ENCODE measurements at places on chromosomes 16 and 17.

DNA sequence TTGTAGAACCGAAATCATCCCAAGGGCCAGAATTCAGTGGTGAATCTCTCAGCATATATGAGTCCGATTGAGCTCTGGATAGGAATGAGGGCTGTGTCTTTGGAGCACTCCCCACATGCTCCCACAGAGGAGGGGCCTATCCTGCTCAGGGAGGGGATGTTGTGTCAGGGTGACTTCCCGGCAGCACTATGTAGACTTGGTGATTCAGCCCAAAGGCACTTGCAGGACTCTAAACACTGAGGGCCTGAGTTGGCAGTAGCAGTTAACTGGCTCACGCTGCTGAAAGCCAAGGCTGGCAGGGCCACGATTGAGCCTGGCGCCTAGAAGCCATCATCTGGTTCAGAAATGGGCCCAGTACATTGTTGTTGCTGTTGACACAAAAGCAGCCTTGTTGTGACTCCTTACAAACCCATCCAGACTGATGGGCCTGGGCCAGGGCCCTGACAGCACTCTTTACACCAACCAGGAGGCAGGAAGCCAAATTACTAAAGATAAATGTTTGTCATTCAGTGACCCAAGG is 31.9 kb downstream of the NMT1 start:
- no peak for DNase-seq

DNA sequence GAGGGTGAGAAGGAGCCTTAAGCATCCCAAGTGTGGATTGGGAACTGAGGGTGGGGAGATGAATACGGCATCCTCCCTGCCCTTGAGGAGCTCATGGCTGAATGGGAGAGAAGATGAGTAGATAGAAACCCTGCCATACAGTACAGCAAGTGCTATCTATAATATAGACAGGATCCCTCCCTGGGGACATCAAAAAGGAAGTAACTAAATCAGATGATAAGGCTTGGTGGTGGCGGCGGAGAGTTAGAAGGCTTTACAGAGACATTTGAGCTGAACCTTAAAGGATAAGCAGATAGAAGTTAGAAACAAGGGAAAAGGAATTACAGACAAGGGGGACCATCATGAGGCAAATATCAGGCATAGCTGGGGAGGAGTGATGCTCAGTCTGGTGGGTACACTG is 67.5 kb upstream of the TMEM132E start:
- DNase-seq = no peak

DNA sequence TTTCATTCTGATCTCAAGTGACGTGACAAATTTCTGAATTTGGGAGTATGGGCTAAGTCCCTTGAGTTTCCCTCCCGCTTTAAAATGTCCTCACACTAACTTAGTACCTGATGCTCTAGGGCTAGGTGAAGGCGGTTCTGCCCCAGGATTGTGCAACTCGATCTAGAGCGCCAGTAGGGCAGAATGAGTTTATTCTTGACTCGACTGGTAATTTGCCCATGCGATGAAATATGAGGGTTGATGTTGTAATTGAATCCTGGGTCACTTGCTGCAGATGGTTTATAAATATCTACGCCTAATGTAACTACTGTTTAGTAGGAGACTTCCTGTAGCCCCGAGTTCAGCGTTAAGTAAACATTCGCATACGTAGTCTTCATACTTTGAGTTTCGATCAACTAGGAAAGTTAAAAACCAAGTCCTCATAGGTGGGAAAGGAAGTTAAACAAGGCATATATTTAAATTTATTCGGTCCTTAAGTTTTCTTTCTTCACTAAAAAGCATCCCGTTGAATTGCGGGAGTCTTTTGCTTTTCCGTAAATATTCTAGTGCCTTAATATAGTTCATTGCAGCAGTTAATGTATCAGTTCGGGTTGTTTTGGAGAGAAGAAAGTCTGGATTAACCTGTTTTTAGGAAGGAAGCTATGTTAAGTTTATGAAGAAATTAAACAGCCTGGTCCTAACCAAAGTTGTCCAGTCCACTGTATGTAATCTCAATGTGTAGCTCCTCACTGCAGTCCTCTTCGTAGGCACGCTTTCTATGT is 1.6 kb downstream of the CTCF start:
- no peak for DNase-seq

- DNase-seq = peak; percentile 37
Observed at GRCh38 chr17:42937712-42938596, 26.3 kb downstream of the AARSD1 start.

DNA sequence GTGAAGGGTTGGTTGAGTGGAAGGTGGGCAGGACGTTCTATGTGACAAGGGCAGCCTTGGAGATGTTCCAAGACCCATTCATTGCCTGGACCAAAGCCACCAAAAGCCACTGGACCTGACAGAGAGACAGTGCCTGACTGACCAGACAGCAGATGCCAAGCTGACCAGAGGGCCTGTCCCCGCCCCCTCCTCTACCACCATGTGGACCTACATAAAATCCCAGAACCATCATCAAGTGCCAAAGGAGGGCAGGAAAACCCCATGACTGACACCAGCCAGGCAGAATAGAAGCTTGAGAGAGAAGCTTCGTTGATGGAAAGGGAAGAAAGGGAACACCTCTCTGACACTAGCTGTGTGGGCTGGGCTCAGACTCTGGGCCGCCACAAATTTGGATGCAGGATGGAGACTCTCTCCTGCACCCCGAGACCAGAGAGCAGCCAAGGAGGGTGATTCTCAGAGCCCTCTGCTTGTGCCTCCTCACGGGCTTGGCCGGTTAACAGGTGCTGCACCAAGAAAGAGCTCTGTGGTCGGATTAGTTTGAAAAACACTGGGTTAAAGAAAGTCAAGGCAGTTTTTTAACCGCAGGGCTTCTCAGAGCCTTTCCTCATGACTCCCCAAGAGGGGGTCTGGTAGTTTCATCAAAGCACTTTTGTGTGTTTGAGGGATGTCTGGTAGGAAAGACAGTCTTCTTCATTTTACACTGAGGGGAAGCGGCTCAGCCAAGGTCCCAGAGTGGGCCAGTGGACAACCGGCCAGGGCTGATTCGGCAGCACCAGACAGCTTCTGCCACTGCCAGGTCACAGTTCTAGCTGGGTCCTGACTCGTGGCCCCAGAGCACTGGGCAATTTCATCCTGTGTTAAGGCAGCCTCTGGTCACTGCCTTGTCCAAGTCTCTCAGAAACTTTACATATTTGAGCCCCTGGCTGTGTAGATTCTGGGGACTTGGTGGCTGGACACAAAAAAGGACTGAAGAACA is 1.7 kb downstream of the TNFRSF13B start:
- no peak for DNase-seq

- peak; percentile 39 for DNase-seq
Observed at GRCh38 chr16:10180771-10181163, 1.5 kb downstream of the GRIN2A start.

GRCh38 chr16:79909571-79909970 is 309.0 kb upstream of the MAF start:
- no peak for DNase-seq

DNA sequence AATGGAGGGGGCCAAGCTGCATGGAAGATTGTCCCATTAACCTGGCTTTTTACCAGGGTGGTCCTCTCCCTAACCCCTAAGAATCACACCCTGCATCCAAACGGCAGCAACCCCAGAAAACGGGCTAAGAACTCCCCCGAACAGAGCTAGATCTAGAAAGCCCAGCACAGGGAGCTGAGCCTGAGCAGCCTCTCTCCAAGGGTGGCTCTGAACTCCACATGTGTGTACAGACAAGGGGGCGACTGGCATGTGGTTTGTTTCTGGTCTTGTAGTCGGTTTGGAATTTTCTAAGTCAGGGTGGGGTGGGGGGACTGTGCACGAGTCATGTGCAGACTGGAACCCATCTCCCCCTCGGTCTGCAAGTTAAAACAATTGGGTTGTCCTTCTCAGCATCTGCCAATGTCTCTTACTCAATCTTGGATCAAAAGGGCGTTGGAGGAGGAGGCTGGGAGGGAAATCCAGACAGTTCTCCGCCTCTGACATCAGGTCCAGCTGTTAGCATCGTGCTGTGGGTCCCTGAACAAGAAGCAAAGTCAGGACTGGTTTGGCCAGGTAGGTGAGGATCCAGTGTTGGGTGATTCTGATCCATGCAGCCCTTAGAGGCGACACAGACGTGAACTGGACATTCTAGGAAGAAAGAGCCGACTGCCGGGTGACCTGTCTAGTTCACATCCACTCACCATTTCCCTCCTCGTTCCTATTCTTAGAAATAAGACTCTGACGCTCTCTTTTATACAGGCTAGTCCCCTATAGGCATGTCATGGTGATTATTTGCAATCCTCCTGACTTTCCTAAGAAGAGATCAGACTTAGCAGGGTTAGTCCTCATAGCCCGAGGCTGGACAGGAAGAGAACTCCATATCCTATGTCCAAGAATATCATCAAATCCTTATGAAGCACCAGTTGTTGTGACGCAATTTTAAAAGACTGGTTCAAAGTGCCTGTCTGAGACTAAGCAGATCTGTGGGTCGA is 381.8 kb downstream of the SOX9 start:
- no peak for DNase-seq

GRCh38 chr17:15920758-15921239 is 24.1 kb upstream of the ADORA2B start:
- DNase-seq = no peak

- no peak for DNase-seq
Observed at GRCh38 chr17:34615326-34615725, 35.9 kb downstream of the TMEM132E start.

DNA sequence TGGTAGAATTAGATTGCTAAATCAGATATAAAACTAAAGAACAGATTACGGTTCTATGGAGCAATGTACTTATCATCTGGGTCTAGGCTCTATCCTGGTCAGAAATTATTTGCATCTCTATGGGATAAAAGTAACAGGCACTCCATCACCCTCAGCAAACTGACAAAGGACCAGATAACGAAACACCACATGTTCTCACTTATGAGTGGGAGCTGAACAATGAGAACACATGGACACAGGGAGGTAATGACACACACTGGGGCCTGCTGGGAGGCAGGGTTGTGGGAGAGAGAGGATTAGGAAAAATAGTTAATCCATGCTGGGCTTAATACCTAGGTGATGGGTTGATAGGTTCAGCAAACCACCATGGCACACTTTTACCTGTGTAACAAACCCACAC is 61.9 kb downstream of the MPHOSPH6 start:
- DNase-seq = no peak

DNA sequence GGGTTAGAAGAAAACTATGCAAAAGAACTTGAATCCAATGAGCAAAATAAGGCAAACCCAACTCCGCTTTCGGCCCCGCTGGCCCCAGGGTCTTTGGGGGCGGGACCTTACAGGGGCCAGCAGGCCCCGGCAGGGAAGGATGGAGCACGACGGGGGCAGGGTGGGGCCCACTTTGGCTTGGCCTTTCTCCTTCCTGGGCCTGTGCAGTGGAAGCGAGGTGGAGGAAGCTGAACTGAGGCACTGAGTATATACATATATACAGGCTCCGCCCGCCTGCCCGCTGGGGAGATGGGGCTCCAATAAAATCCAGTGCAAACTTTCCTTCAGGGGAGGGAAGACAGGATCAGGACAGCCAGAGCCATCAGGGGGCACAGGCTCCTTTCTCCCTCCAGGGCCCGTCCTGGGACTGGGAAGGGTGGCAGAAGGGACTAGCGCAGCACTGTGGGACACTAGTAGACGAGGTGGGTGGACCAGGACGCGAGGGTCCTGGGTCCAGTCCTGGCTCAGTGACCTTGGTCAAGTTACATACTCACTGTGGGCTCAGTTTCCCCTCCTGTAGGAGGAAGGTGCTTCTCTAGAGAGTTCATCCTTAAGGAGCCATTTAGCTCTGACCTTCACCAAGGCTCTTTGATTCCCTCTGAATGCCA is 20.9 kb upstream of the MPO start:
- no peak for DNase-seq

- DNase-seq = no peak
Observed at GRCh38 chr16:53135329-53135728, 80.5 kb downstream of the CHD9 start.

- no peak for DNase-seq
Observed at GRCh38 chr16:73151225-73151624, 103.3 kb upstream of the ZFHX3 start.

- no peak for DNase-seq
Observed at GRCh38 chr16:49834531-49835151, 21.3 kb downstream of the ZNF423 start.

- DNase-seq = no peak
Observed at GRCh38 chr16:78428193-78428592, 328.7 kb downstream of the WWOX start.

DNA sequence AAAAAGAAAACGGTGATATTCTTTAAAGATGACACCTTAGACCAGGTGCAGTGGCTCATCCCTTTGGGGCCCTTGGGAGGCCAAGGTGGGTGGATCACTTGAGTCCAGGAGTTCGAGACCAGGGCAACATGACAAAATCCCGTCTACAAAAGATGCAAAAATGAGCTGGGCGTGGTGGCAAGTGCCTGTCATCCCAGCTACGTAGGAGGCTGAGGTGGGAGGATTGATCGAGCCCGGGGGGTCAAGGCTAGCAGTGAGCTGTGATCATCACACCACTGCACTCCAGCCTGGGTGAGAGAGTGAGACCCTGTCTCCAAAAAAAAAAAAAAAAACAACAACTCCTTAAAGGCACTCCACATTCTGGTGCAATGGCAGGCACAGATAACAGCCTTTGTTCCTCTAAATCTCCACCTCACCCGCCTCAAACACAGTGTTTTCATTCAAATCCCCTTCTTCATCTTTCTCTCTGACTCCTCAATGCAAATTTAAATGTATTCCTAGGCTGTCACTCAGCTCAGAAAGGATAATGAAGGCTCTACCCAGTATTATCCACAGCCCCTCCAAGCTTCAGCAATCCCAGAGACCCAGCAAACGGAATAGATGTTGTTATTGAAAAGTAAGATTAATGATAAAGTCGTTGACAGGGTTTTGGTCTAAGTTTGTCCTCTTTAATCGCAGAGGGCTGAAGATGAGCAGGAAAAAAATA is 56.2 kb upstream of the CACNG5 start:
- no peak for DNase-seq

DNA sequence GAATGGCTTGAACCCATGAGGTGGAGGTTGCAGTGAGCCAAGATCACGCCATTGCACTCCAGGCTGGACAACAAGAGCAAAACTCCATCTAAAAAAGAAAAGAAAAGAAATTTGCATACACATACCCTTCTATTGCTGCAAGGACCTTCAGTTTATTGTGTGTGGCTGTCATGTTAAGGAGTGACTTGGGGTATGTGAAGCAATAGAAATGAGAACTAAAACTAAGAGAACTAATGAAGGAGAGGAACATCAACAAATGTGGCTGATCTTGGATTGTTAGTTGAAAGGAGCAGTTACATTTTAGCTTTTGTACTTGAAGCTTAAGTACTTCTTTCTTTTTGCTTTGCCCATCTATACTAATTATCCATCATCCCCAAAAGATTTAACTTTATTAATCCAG is 12.7 kb upstream of the NSRP1 start:
- no peak for DNase-seq

- DNase-seq = no peak
Observed at GRCh38 chr16:24538756-24539294, 541 bp upstream of the RBBP6 start.

- no peak for DNase-seq
Observed at GRCh38 chr17:34012709-34013375, 242.2 kb upstream of the CCL2 start.

GRCh38 chr16:27437946-27438345 is 36.0 kb downstream of the IL21R start:
- no peak for DNase-seq

GRCh38 chr17:8074554-8074953 is 13.0 kb downstream of the ALOX12B start:
- no peak for DNase-seq

Data from stimulated activated naive CD8-positive, alpha-beta T cell treated with anti-CD3 and anti-CD28 coated beads, Interleukin-15, amount 100 ng/mL, for 72 hours (primary cell).